ENCODE measurements at places on chromosomes 11 and 22.
A peak's percentile ranks its signal among the peaks of the same experiment; 100 is the strongest.

- DNase-seq: no peak
Observed at GRCh38 chr11:117970400-117971024, 15.7 kb upstream of the IL10RA start.

- DNase-seq: no peak
Observed at GRCh38 chr11:121257976-121258375, 34.6 kb upstream of the SC5D start.

DNA sequence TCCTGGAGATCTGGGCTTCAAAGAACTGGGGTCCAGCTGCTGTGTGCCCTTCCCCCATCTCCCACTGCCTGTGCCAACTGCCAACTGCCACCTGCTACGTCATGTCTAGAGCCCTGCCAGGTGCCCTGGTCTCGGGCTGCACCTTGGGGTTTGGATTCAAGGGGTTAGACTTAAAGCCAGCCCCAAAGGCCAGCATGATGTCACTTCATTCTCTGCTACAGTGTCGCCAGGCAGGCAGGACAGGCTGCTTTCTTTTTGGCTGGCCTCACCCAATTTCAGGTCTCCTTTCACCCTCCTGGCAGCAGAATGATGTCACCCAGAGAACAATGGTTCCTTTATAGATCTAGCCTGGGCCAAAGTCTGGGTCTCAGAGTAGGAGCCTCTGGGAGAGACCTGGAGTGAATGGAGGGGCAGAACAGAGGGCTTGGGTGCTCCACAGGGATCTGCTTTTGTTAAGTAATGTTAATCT is 79.5 kb upstream of the CRYBB3 start:
- DNase-seq: no peak

DNA sequence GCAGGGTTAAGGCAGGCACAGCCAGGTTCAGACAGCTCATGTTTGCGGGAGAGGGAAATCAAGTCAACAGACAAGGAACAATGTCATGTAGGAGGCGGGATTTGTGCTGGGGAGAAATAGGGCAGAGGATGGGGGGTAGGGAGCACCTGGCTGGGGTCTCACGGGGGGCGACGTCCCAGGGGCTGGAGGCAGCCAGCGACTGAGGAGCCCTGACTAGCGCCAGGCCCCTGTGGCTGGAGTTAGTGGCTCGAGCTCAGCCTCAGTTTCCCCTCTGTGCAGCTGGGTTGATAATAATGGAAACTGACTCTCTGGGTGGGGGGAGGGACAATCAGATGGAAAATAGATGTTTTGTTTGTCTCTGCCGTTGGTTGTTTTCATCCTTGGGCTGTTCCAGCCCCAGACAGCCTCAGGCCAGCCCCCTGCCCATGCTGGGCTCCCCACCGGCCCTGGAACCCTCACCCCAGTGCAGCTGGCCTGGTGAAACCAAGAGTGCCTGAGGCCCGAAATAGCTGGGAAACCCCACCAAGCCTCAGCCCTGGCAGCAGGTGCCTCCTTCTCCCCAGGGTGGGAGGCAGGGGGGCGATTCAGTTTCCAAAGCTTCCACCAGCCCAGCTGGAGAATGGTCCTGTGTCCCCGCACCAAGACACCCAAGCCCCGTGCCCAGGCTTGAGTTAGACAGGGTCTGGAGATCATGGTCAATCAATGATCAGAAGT is 44.1 kb downstream of the IGLL5 start:
- no peak for DNase-seq

- no peak for DNase-seq
Observed at GRCh38 chr22:49169074-49169744, 658.5 kb downstream of the BRD1 start.

DNA sequence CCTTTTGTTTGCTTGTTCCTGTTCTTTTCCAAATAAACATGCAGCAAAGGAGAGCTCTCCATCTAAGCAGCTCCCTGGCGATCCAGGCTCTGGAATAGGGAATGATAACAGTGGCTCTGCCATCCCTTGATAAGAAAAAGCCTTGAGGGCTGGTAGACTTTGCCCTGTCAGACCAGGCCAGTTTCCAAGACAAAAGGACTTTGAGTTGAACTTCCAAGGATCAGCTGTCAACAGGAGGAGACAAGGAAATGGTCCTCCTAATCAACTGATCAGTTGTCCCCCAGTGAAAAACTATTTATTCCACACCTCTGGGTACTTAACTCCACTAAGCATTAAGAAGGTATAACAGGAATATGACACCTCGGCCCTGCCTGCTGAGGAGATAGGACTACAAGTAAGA is 127.8 kb downstream of the PARVA start:
- DNase-seq: no peak

DNA sequence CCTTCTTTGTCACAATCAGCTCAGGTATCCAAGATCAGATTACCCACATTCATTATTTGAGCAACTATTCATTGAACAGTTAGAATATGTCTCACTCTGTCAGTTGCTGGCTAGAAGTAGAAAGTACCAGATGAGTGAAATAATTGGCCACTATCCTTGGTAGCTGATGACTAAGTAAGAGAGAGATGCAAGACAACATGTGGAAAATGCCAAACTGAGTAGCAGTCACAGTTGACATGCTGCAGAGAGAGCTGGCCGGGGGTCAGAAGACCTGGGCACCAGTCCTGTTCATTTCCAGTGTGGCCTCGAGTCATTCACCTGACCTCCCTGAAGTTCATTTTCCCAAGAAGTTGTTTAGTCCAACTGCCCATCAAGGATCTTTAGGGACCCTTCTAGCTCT is 22.5 kb upstream of the SMIM35 start:
- no peak for DNase-seq

DNA sequence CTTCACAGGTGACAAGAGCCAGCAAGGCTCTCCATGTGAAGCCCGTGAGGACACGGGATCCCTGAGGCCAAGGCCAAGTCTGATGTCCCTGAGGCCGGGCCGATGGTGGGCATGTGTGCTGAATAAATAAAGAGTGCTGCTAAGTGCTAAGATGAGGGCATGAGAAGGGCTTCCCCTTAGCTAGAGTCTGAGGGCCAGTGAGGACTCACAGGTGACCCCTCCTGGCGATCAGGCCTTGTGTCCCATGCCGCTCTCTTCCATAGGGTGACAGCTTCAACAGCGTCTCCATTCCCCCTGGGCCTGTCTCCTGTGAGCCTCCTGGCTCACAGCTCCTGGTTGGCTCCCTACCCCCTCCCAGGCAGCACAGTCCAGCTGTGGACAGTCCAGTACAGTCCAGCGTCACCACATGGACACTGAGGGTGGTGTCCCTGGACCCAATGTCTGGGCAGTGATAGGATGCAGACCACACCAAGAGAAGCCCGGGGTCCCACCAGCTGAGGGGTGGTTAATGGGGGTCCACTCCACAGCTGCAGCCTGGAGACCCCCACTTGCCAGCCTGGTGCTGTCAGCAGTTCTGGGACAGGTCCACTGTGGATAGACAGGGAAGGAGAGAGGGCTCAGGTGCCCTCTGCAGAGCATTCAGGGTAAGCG is 1033.2 kb downstream of the TBC1D22A start:
- DNase-seq: no peak

- DNase-seq: no peak
Observed at GRCh38 chr11:18050848-18051247, 4.8 kb upstream of the TPH1 start.

GRCh38 chr11:2166091-2166851 is 5.3 kb upstream of the INS start:
- peak; percentile 46 for DNase-seq
